EH (cell line): ENCODE measurements at places on chromosomes 4 and X.

- DNase-seq: no peak
Observed at GRCh38 chrX:7067256-7067655, 80.3 kb upstream of the STS start.

DNA sequence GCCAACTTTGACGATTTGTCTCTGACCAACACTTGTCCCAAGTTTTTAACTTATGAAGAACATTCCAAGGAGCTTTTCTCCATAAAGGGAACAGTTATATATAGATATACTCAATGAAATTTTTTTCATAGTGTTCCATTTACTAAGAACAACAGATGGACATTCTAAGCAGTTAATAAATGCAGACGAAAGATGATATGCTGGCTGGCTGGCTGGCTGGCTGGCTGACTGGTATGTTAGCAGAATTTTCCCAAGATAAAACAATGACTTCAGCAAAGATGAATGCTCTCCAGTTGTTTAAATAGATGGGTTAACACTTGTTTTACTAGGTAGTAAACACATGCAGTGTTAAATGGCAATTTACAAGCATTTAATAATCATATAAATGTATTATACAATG is 62.2 kb downstream of the SPANXN3 start:
- DNase-seq: no peak

- no peak for DNase-seq
Observed at GRCh38 chr4:90799895-90800294, 672.7 kb downstream of the CCSER1 start.

DNA sequence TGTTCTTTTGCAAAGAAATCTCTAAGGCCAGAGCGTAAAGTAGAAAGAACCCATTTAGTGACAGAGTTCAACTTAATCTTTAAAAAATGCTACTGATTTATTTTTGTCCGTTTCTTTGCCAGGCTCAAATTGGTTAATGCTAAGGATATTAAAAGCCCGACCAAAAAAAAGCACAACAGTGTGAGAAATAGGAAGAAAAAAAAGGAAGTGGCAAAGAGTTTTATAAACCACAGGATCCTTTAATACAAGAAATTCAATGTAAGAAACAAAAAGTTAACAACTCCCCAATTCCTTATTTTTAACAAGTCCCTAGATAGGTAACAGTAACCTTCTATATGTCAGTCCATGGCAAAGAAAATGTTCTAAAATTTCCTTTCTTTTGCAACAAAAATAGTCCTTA is 480.4 kb downstream of the ACTRT1 start:
- no peak for DNase-seq

GRCh38 chr4:90127223-90127705 is at the start of gene CCSER1:
Gene CCSER1 (plus strand): TSS chr4:90127394.
- DNase-seq: peak; percentile 16

- DNase-seq: no peak
Observed at GRCh38 chr4:91170768-91171167, 1043.6 kb downstream of the CCSER1 start.

DNA sequence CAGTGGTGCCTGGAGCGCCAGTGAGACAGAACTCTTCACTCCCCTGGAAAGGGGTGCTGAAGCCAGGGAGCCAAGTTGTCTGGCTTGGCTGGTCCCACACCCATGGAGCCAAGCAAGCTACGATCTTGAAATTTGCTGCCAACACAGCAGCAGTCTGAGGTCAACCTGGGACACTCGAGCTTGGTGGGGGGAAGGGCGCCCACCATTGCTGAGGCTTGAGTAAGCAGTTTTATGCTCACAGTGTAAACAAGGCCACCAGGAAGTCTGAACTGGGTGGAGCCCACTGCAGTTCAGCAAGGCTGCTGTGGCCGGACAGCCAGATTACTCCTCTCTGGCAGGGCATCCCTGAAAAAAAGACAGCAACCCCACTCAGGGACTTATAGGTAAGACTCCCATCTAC is 149.5 kb downstream of the EDA2R start:
- DNase-seq: peak; percentile 35

DNA sequence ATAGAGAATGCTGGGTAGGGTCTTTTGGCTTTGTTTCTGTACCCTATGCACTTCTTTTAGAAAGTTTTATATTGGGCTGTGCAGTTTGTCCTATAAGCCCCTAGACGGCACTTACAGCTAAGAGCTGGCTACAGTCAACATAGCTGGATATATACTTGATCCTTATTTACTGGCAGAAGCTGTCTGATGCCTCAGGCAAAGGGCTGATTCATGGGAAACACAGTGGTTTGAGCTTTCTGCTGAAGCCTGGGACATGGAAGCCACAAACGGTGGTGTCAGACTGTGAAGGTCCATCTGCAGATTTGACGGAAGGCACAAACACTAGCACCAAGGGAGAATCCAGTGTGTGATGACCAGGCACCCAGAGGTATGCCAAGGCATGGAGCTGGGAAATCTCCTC is 608.4 kb downstream of the ANKRD50 start:
- peak; percentile 67 for DNase-seq
